ENCODE measurements at places on chromosomes 12 and 14.

- DNase-seq = no peak
Measured at GRCh38 chr12:11607313-11608081, 42.0 kb upstream of the ETV6 start.

GRCh38 chr12:111677186-111677585 is 8.6 kb downstream of the BRAP start:
- DNase-seq = no peak

- DNase-seq = no peak
Measured at GRCh38 chr14:99655521-99655920, 10.6 kb downstream of the HHIPL1 start.

GRCh38 chr14:94342334-94342934 is 19.3 kb upstream of the SERPINA6 start:
- no peak for DNase-seq

GRCh38 chr12:99852666-99853065 is 132.1 kb downstream of the ANKS1B start:
- no peak for DNase-seq

DNA sequence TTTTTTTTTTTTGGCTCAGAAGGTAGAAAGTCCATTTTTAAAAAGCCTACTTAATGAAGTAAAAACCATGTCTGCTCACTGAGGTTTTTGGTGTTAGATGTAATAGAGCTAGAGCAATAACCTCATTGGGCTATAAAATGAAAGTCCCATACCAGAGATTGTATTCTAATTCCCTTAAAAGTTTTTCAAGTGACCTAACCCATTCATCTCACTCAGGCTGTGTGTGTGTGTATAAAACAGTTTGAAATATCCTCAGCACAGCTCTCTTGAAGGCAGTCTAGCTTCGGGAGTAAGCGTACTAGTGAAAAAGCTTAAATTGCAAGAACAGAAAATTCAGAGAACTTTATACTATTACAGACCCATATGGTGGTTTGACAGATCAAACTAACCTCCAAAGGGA is 313.8 kb downstream of the CEP128 start:
- no peak for DNase-seq

DNA sequence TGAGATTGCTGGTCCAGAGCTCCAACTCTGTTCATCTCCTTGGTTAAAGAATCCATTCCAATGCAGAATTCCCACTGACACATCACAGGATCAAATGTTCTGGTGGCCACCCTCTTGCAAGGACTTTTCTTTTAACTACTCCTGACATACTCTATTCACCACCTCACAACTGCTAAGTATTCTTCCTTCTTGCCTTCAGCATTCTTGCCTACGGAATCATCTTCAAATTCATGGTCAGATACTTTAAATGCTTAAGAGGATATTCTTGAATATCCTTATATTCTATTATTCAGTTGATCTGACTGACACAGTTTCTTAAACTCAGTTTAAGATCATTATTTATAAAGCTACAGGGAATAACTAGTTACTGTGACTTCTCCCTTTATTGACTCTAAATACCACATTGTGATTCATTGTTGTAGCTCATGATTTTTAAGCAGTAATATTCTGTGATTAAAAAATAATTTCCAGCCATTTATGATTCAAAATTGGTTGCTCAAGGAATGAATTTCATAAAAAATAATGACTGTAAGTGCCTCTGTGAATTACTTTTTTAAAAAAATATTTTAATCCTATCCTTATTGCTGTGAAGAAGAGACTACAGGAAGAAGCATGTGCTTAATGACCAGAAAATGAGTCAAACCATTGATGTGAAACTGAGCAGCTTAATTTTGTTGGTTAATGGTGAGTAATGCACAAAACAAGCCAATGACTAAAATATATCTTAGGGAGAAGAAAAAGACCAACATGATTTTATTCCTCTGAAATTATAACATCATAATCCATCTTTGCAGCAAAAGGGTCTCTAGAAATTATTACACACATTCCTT is 207.1 kb downstream of the PIK3C2G start:
- no peak for DNase-seq

DNA sequence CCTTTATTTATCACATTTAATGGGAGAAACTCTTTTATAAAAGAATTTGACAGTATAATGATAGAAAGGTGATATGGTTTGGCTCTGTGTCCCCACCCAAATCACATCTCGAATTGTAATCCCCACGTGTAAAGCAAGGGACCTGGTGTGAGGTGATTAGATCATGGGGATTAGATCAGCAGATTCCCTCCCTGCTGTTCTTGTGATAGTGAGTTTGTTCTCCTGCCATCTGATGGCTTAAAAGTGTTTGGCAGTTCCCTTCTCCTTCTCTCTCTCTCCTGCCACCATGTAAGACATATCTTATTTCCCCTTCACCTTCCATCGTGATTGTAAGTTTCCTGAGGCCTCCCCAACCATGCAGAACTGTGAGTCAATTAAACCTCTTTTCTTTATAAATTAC is 1110.3 kb downstream of the FLRT2 start:
- DNase-seq = no peak

DNA sequence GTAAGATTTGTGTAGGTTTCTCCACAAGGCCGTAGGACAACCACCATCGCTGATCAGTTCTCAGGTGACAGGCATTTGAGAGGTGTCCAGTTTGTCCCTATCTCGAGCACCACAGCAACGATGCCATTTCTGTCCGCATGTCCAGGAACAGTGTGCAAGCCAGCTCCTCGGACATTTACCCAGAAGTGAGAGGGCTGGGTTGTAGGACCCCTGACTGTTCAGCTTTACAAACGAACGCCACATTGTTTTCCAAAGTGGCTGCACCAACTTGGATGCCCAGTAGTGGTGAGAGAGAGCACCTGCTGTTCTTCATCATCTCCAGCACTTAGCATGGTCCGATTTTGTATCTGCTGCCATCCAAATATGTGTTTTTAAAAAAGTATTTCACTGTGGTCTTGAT is 38.6 kb downstream of the CYP46A1 start:
- no peak for DNase-seq

DNA sequence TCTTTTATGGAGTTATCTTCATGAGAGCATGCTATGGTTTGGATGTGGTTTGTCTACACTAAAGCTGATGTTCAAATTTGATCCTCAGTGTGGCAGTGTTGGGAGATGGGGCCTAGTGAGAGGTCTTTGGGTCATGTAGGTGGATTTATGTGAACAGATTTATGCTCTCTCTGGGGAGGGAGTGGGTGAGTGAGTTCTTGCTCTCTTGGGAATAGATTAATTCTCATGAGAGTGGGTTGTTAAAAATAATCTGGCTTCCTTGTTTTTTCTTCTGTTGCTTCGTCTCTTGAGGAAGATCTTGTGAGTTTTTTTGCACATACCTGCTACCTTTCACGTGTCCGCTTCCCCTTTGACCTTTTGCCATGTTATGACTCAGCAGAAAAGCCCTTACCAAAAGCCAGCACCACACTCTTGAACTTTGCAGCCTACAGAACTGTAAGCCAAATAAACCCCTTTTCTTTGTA is 20.5 kb downstream of the DERA start:
- no peak for DNase-seq

GRCh38 chr12:106265116-106265515 is 17.3 kb upstream of the CKAP4 start:
- DNase-seq = no peak

DNA sequence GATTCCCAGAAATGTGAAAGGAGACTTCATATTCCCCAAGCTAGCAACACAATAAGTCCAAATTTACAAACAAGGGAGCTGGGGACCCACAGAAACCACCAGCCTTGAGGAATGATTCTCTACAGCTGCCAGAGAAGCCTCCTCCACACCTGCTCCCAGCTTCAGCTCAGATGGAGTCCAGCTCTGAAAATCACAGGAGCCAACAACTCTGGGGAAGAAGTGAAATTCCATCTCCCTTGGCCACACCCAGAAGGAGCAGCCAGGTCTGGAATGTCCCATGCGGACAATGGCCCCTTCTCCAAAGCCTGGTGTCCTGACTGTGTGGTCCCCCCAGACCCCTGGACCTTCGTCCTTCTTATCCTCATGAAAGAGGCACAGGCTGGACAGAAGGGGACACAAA is 45.4 kb downstream of the SYNE3 start:
- DNase-seq = no peak

DNA sequence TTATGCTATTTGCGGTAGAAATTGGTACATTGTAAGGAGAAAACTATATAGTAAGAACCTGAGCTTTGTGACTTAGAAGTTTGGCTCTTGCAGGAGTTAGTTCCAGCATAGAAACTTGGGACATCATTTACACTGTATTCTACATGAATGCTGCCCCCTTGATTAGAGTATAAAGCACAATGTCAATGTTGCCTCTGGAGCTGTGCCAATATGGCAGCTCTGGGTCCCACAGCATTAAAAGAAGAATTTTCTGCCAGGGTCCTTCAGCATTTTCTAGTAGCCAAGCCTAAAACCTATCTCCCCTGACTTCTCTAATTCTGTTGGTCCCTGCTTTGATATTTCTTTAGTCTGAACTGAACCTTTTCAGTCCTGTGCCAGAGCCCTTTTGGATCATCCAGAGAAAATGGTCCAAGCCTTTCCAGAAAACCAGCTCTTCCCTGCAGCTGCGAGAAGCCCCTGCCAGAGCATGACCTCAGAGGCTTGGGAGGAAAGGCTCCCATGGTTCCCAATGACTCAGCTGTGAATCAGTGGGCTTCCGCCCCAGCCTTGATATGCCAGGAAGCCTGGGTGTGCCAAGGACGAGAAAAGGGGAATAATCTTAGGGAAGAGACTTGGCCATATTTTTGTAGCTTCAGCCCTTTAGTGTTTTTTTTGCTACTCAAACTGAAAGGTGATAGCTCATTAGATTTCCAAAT is 43.2 kb downstream of the PLEKHG7 start:
- no peak for DNase-seq

DNA sequence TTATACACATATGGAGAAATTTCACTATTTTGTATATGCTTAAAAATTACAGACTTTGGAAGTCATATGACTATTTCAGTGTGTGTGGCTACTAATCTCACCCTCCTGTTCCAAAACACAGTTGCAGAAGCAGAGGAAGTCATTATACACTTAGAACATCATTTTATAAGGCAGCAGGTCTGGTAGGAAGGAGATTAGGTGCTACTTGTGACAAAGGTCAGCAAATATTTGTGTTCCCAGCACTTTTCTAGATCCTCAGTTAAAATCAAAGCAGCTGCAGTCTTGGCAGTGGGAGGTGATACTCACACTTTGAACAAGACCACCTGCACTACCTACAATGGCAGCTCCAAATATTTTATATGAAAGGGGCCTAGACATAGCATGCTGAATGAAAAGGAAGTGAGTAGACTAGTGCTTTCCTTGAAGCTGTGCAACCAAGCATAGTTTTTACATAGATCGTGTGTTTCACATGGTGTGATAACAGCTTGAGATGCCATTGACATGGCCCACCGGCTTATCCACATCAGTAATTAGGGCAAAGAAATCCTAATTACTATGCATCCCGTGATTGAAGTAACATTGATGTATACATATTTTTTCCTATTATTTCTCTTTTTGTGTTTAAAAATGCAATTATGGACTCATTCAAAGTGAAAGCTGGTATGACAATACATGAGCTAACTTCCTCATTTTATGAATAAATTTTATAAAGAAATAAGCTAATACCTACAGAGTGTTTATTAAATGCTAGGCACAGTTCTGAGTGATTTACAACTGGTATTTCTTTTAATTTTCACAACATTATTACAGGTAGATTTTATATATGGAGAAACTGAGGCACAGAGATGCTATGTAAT is 5.3 kb downstream of the GYS2 start:
- no peak for DNase-seq
